ENCODE measurements at places on chromosomes 16 and 17.

- DNase-seq = no peak
These were observed 8.4 kb upstream of the HELZ start for GRCh38 chr17:67253384-67253783.

DNA sequence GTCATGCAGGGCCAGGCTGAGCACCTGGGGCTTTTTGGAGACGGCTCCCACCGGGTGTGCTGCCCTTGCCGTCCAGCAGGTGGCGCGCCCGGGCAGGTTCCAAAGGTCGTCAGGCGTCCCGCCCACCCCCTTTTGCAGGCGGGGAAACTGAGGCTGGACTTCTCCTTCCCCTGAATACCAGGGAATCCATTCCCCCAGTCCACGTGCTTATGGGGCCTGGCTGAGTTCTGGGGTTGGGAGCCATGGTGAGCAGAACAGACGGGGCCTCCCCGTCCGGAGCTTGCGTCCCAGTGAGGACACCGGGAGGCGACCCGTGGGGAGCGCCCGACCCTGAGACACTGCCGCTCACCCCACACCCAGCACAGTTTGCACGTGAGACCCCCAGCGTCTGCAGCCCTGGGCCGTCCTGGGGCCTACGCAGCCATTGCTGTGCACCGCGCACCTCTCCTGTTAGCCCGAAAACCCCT lies 51.8 kb upstream of the JPH3 start:
- no peak for DNase-seq

GRCh38 chr16:24978370-24978914 lies 36.7 kb downstream of the ARHGAP17 start:
- DNase-seq = no peak

DNA sequence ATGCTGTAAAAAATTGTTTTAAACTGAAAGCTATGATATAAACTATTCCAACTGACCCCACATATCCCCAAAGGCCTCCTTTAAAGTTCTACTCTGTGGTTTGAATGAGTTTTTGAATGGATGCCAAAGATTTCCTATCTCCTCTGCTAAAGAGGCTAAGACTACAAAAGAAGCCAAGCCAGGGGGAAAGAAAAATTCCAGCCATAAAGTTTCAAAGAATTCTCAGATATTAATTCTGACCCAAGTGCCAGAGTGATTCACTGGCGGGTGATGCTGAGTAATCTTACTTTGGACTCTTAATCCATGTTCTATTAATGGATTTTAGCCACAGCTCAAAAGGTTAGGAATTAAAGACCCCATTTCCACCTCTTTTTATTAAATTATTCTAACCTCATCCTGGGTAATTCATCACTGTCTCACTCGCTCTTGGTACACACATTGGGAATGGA lies 60.7 kb downstream of the HS3ST3A1 start:
- peak; percentile 38 for DNase-seq

- no peak for DNase-seq
These were observed 41.0 kb downstream of the CHCT1 start for GRCh38 chr17:60463157-60463835.

- DNase-seq = no peak
These were observed 1.2 kb downstream of the SOX15 start for GRCh38 chr17:7588553-7589203.

GRCh38 chr17:65783845-65784334 lies 222.4 kb upstream of the AXIN2 start:
- DNase-seq = no peak

DNA sequence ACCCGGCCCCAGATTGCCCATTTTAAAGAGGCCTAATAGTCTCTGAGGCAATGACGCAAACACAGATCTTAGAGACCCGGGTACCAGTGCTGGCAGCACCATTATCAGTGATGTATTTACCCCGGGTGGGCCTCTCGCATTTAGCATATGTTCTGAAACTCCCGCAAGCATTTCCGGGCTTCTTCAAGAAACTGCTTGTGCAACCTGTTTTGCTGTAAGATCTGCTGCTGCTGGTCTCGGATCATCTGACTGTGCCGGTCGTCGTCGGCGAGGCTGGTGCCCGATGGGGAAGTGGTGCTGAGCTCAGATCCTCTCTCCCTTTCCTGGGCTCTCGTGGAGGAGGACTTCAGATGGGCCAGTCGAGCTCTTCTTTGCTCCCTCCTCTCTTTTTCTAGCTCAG lies 12.5 kb downstream of the CEP295NL start:
- DNase-seq = no peak

DNA sequence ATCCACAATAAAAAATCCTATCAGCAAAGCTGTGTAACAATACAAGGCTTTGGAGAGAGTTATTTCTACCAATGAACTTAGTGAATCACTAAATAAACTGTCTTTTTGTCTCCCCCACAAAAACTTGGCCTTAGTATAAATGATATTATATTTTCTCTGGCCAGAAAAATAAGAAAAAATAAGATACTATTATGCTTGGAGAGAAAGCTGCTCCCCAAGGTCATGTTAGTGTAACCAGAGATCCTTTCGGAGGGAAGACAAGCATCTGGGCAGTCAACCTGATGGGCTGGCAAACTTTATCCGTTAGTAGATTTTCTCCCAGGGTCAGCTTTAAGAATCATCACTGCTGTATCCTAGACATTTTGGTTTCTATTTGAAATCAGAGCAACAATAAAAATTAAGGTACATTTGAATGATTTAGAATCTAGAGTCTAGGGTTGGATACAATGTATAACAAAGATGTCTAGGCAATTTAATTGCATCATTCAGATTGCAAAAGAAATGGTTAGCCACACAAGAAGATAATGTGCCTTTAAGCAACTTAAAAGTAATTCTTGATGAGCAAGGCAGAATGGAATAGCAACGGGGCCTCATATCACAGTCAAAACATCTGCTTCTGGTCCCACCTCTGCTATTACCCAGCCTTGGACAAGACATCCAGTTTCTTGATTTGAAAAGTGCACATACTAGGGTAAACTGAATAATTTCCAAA lies 280.4 kb downstream of the SLC39A11 start:
- DNase-seq = no peak

DNA sequence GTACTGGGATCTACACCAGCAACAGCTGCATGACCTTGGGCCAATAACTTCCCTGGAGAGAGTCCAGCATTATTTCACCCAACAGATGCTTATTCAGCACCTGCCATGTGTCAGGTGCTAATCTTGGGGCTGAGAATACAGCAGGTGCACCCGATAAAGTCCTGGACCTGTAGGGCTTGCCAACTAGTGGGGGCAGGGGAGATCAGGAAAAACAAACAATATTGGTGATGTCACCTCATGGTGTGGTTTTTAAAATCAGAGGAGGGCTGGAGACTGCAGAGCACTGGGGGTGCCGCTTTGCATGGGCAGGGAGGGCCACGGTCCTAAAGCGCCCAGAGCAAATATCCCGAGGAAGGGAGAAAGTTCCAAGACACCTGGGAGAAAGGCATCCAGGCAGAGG lies 218.8 kb downstream of the C16orf95 start:
- DNase-seq = no peak

DNA sequence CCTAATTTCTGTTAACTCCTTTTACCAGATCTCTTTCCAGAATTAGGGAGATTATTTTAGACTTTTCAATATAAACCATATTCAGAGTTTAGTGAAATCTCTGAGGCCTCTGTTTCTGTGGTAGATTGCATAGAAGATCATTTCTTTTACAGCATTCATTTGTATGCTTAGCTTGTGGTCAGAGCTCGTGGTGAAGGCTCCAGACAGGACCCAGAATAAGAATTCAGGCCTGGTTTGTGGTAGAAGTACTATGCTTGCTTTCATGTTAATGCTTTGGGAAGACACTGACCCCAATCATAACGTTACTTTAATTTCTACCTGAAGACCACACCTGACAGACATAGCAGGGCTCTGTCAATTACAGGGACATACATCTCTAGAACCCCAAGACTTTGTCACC lies 258.1 kb downstream of the FTO start:
- no peak for DNase-seq

DNA sequence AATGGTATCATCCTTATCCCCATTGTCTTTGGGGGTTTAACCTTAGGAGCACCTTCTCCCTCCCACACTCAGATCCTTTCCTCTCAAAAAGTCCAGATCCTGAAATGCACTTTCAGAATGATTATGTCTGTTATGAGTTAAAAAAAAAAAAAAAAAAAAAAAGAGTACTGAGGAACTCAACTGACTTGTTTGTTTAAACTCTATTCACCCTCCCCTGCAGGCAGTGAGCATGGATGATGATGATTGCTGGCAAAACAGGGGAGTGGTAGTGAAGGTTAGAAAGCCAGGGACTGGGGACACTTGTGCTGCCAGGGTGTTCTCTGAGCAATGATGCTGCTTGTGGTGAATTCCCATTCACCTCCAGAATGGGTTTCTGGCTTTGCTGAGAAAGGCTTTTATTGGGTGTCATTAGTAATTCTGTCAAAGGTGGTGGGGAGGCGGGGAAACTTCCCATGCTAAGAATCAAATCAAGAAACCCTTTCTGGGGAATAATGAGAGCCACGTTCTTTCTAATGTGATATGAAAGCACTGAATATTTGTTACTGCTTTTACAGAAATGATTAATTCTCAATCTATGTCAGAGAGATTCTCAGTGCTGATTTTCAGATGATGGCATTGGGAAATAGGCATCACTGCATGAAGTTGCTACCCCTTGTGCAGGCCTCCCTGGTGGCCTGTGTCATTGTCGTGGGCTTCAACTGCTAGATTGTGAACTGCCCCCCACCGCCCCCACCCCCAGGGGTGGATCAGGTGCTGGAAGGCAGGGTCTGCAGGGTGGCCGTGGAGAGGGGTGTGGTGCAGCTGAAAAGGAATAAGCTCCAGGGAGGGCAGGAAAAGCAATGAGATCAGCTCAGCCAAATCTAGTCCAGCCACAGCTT lies 14.1 kb downstream of the CCL4 start:
- no peak for DNase-seq

GRCh38 chr17:333626-334396 lies 18.8 kb downstream of the RPH3AL start:
- DNase-seq = no peak

DNA sequence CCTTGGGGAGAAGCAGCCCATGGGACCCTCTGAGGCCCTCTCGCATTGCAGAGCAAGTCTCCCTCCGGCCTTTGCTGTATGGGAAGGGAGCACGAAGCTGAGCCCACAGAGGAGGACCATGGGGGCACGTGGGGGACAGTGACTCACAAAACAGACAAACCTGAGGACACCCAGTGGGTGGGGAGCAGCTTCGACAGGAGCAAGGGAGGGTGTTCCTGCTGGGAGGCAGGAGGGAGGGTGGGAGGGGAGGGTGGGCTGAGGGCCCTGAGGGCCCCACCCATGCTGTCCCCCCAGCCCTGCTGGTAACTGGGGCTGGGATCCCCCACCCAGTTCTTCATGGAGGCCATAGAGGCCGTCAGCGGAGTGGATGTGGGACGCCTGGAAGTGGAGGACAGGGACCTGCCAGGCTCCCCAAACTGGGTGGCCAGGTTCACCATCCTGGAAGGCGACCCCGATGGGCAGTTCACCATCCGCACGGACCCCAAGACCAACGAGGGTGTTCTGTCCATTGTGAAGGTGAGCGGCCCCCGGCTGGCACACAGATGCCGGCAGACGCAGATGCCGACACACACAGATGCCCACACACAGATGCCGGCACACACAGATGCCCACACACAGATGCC lies 12.5 kb downstream of the SLC22A31 start:
- no peak for DNase-seq

DNA sequence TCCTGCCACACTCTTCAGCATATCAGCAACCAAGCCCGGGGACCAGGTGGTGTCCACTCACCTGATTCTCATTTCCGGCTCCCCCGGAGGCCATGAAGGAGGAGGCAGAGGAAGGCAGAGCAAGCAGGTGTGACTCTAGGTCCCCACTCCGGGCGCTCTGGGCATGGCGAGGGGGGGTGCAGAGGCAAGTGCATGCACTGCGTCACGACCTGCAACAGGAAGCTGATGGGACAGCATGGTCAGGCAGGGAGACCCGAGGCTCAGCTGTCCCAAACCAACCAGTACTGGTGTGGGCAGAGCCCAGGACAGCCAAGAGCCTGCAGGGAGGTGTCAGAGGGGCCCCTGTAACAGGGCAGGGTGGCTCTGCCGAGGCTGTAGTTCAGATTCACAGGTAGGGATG lies 2.1 kb upstream of the ENGASE start:
- no peak for DNase-seq

DNA sequence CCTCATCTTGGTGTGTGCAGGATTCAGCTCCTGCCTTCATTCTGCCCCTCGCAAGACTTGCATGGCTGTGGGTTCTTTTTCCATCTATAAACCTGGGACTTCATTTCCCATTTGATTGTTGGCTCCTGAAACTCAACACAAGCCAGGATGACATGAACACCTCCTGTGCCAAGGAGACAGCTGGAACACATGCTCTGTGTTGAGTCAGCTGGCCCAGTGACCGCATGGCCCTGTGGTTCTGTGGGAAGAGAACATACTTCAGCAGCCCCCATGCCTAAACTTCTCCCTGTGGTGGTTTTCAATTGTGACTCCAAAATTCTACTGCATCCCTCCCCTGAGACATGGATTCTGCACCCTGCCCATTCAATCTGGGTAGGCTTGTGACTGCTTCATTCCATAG lies 57.9 kb upstream of the FOXF1 start:
- no peak for DNase-seq

DNA sequence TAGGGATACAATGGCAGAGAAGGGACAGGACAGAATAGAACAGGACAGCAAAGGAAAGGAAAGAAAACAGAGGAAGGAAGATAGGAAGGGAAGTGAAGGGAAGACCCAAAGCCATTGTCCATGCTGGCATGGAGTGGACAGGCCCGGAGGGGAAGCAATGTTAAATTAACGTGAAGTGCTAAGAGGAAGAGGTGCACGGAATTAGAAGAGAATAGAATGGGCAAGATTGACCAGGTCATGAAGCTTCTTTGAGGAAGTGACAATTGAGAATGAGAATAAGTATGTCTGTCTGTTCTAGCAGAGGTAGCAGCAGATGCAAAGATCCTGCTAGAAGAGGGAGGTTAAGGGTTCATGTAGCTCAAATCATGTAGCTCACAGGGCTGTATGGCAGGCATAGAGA lies 117.2 kb downstream of the MAF start:
- no peak for DNase-seq

DNA sequence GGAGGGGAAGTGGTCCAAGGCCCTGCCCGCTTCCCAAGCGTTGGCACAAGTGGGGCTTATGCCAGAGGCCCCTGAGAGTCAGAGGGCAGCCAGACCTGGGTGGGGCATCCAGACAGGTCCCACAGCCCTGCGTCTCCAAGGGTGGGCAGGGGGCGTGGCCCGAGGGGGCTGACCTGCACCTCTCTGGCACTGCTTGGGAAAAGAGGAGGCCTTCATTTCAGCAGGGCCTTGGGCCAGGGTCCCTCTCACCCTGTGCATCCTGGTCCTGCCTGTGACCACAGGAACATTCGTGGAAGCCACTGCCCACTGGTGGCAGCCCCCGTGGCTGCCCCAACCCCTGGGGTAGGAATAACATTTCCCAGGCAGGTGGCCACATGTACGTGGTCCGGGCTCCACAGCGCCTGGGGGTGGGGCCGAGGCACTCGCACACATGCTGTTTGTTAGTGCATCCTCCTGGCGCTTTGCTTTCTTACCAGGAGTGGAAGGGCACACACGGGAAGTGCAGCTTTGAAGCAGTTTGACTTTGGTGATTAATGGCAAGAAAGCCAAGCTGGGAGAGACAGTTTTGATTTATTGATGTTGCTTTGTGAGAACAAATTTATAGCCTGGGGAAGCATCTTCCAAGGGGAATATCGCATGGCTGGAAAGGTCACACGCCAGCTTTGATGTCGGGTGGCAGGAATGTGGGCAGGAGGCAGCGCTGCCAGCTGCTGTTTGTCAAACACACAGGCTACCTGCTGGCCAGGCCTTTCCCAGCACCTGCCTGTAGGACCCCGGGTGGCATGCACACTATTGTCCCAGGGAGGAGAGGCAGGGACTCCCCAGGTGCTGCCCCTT lies 4.3 kb downstream of the CENPX start:
- no peak for DNase-seq

GRCh38 chr17:8707332-8708024 lies 37.2 kb downstream of the CCDC42 start:
- DNase-seq = no peak

All from omental fat pad (tissue), 4 donors.